ENCODE measurements at places on chromosomes 3 and 15.

GRCh38 chr3:105385179-105385578 is 18.5 kb downstream of the ALCAM start:
- no peak for DNase-seq
- no peaks in the 10 kb centered on the region for H3K27me3 ChIP-seq
- no peaks in the 10 kb centered on the region for H3K4me1 ChIP-seq
- peaks cover 5% of the 10 kb centered on the region for H3K36me3 ChIP-seq

- H3K27ac ChIP-seq = no peak overlapping the region
- DNase-seq = no peak
- no peak overlapping the region for H3K4me3 ChIP-seq
- no peaks in the 10 kb centered on the region for H3K27me3 ChIP-seq
- no peaks in the 10 kb centered on the region for H3K36me3 ChIP-seq
Observed at GRCh38 chr3:197327701-197328100, 29.3 kb upstream of the DLG1 start.

DNA sequence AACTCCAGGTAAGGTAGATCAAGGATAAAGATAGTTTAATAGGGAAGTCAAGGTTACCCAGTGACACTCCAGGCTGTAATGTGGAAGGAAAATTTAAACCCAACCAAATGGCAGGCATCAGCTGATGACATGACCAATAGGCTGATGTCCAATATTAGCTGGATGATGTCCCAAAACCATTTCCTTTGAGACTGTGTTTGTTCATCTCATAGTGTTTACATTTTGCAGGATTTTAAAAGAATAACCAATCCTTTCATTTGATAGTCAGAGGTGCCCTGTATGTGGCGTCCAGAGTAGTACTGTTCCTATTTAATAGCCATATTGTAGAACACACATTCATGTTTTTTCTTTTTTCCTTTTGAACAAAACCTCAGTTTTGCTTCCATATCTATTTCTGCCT is 23.3 kb upstream of the TMEM158 start:
- H3K27ac ChIP-seq = no peak overlapping the region
- no peak overlapping the region for H3K4me3 ChIP-seq
- no peak for DNase-seq

DNA sequence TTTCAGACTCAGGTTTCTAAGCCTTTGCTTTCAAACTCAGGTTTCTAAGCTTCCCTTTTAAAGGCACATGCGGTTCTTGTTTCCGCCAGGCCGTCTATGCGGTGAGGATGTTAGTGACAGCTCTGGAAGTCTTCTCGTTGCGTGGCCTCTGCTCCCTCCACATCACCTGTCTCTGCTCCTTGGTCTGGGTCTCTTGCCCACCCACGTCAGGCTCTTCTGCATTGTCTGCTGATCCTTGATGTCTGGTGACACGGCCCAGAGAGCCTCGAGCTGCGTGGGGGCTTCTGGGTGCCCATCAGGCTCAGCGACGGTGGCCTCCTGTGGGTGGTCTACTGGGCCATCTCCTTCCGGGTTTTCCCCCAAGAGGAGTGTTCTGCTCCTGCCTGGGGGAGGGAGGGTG is 30.5 kb downstream of the KLF13 start:
- H3K27ac ChIP-seq = no peak overlapping the region
- H3K27me3 ChIP-seq = no peaks in the 10 kb centered on the region
- no peak for DNase-seq
